Activated naive CD4-positive, alpha-beta T cell treated with anti-CD3 and anti-CD28 coated beads, Interleukin-2, amount 50 U/mL, for 72 hours (primary cell): ENCODE measurements at places on chromosomes 6 and 20. TPM values are rescaled to one million over a fixed set of nuclear protein-coding genes. Genes with fewer than 3 reads are reported as not detected.

SLC22A7 gene
- total RNA-seq, result not detected

ACTL10 gene
- total RNA-seq, result 2.4 TPM

PNPLA1 gene
- not detected for total RNA-seq

PAK5 gene
- total RNA-seq, result not detected

SPATS1 gene
- not detected for total RNA-seq

GPSM3 gene
- 151 TPM for total RNA-seq

SPTLC3 gene
- not detected for total RNA-seq

KCNQ2 gene
- not detected for total RNA-seq

CLIC5 gene
- 1.8 TPM for total RNA-seq

ABRACL gene
- total RNA-seq, result 93.8 TPM

EPHA7 gene
- not detected for total RNA-seq

SLC2A4RG gene
- total RNA-seq, result 24.7 TPM

CTAGE9 gene
- not detected for total RNA-seq

IDH3B gene
- total RNA-seq, result 129 TPM

CRISP2 gene
- total RNA-seq, result not detected

ABHD16B gene
- total RNA-seq, result not detected

TPX2 gene
- total RNA-seq, result 215 TPM

CRIP3 gene
- total RNA-seq, result 4.2 TPM

RSPH4A gene
- total RNA-seq, result not detected

RPP21 gene
- 49.9 TPM for total RNA-seq

AARS2 gene
- 19.7 TPM for total RNA-seq

RRAGD gene
- total RNA-seq, result 20.2 TPM

CEP162 gene
- 4.9 TPM for total RNA-seq

FILIP1 gene
- not detected for total RNA-seq

ARHGAP40 gene
- not detected for total RNA-seq

ANGPT4 gene
- total RNA-seq, result 0.06 TPM

MUC22 gene
- not detected for total RNA-seq

NOL4L gene
- 21.2 TPM for total RNA-seq

LPA gene
- not detected for total RNA-seq
